Fibroblast of skin of scalp (primary cell): ENCODE measurements at places on chromosomes 3 and 15.

- no peak for DNase-seq
These were observed 19.9 kb upstream of the GOLGA8J start for GRCh38 chr15:30062881-30063280.

DNA sequence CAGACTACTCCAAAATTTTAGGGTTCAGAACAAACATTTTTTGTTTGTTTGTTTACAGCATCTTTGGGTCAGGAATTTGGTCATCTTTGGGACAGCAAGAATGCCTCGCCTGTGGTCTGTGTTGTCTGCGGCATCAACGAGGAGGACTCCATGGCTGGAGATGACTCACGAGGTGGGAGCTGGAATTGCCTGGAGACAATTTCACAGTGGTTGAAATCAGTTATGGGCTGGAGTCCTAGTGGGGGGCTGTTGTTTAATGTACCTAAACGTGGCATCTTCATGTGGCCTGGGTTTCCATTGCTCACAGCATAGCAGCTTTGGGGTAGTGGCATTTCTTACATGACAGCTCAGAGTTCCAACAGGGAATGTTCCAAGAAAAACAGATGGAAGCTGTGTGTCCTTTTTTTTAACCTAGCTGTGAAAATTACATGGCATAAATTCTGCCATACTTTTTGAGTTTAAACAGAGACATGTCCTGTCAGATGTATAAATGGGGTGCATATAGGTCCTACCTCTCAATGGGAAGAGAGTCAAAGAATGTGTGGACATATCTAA, 507.3 kb upstream of the CBLB start:
- DNase-seq = peak; percentile 40

DNA sequence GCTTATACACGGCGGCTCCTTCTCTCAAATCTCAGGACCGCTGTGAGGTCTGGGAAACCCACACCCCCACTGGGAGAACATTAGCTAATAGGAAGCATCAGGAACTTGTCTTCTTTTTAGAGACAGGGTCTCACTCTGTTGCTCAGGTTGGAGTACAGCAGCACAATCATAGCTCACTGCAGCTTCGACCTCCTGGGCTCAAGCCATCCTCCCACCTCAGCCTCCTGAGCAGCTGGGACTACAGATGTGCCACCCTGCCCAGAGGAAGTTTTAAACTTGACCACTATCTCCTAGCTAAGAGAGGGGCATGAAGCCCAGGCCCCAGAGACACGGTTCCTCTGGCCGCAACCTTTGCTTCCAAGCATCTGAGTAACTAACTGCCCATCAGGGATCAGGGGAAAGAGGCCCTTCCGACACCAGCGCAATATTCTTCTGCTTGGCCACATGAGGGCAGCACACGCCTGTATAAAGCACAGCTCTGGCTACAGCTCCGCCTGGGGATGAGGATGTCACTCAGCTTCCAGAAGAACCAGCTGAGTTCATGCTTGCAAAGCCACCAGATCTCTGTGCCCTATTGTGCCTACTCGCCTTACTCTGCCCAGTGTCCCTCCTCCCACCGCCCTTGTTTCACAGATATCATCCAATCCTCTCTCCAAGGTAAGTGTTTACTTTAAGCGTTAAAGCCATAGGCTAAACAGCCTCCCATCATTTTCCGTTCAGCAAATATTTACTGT, 57.6 kb upstream of the SLC6A11 start:
- DNase-seq = peak; percentile 66

DNA sequence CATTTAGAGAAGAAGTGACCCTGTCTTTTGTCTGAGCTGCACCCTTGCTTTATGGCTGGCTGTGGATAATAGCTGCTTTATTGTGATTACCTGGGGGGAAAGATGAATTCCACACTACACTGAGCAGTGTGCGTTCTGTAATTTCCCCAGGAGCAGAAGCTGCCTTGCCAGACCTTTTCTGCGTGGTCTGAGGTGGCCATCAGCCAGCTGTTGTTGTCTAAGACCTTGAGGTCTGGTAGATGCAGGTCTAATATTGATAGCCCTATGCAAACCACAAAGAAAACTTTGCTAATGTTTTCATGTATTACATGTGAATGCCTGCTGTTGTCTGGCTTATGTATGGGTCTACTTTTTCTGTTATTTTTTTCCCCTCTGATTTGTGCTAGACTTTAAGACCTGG, 144.6 kb downstream of the THSD4 start:
- no peak for DNase-seq

DNA sequence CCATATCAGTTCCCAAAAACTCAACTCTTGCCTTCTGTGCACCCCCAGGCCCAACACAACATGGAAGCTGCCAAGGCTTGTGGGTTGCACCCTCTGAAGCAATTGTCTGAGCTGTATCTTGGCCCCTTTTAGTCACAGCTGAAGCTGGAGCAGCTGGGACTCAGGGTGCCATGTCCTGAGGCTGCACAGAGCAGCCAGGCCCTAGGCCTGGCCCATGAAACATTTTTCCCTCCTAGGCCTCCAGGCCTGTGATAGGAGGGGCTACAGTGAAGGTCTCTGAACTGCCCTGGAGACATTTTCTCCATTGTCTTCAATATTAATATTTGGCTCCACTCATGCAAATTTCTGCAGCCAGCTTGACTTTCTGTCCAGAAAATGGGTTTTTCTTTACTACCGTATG, 8.1 kb upstream of the MYLK start:
- no peak for DNase-seq

DNA sequence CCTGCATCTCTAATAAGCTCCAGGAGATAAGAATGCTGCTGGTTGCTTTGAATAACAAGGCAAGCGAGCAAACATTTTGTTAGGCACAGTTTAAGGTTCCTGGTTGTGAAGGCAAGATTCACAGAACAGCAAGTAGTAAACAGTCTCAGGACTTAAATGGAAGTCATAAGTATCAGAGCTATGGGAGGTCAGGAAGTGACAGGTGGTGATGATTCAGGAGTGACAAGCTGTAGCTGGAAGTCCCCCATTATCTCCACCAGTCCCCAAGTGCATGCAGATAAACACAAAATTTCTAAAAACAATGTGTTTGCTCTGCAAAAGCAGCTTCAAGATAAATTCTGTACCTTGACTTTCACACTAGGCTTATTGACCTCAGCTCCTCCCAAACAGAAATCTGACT, 3.3 kb downstream of the FETUB start:
- no peak for DNase-seq

GRCh38 chr15:60840306-60840702, 361.4 kb upstream of the ICE2 start:
- peak; percentile 53 for DNase-seq

DNA sequence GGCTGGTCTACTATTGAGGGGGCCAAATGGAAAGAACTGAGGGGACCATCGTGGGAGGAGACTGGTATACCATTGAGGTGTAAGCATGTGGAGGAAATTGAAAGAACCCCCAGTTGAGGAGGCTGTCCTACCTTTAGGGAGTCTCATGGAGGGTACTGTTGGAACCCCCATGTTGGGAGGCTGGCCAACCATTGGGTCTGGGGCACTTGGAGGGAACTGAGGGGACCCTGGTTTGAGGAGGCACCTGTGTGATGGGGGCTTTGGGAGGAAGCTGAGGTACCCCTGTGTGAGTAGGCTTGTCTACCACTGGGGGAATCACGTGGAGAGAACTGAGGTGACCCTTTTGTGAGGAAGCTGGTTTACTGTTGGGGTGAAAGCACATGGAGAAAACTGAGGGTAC, 157.5 kb downstream of the FBLN2 start:
- DNase-seq = no peak

- no peak for DNase-seq
These were observed 14.0 kb upstream of the TCAIM start for GRCh38 chr3:44324584-44324983.

- no peak for DNase-seq
These were observed 64.1 kb upstream of the HEG1 start for GRCh38 chr3:125119752-125120378.

GRCh38 chr15:34264076-34264475, 39.3 kb downstream of the EMC4 start:
- no peak for DNase-seq

GRCh38 chr15:89381888-89382686, 47.5 kb upstream of the POLG start:
- DNase-seq = no peak

DNA sequence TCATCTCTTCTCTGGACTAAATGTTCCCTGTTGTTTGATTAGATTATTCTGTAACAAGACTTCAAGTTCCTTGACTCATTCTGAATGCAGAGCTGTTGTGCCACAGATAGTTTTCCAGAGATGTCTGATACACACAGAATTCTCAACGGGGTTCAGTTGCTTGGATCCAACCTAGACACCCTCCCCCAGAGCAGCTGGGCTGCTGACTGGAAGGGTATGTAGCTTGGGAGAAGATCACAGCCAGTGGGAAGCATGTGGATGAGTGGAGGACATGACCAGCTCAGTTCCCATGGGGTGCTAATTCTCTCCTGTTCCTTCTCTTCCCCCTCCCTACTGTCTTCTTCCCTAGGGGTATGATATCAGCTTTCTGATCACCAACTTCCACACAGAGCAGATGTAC, 6.6 kb upstream of the TTLL3 start:
- no peak for DNase-seq

DNA sequence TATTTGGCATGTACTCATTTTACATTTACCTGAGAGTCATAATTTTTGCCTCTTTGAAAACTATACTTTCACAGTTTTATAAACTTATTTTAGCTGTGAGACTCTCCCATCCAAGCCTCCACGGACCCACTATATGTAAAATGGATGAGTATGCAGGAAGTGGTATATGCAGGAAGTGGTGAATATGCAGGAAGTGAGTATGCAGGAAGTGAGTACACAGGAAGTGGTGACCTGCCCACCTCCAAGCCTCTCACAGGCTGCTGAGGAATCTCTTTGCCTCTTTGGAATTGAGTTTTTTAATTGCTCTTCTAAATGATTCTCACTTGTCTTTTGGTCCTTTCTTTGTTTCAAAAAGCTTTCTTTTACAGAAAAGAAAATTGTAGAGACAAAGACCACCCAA, 85.2 kb downstream of the KBTBD8 start:
- peak; percentile 23 for DNase-seq

GRCh38 chr15:58517252-58517681, 85.5 kb downstream of the LIPC start:
- DNase-seq = no peak

GRCh38 chr15:67980773-67981685, 73.1 kb upstream of the PIAS1 start:
- DNase-seq = no peak

- DNase-seq = peak; percentile 42
These were observed 159.5 kb downstream of the CHSY1 start for GRCh38 chr15:101092156-101092866.
